ENCODE measurements at places on chromosomes 16 and 17.

DNA sequence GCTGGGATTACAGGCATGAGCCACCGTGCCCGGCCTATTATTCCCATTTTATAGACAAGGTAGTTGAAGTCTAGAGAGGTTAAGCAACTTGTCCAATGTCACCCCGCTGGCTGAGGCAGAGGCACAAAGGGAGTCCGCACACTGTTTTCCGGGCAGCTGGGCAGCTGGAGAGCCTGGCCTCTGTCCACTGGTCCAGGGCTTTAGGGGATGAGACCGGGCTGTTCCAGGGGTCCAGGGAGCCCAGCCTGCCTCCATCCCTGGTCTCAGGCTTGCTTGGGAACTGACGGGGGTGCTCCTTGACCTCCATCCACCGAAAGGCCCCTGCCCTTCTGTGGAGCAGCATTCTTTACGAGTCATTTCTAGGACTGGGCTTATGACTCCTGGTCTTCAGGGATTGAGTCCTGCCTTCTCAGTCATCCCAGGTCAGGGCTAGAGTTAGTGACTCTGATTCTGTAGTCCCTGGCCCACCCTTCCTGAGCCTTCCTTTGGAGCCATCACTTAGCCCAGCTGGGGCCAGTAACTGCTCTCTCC is 37.5 kb downstream of the SOCS3 start:
- DNase-seq = no peak

DNA sequence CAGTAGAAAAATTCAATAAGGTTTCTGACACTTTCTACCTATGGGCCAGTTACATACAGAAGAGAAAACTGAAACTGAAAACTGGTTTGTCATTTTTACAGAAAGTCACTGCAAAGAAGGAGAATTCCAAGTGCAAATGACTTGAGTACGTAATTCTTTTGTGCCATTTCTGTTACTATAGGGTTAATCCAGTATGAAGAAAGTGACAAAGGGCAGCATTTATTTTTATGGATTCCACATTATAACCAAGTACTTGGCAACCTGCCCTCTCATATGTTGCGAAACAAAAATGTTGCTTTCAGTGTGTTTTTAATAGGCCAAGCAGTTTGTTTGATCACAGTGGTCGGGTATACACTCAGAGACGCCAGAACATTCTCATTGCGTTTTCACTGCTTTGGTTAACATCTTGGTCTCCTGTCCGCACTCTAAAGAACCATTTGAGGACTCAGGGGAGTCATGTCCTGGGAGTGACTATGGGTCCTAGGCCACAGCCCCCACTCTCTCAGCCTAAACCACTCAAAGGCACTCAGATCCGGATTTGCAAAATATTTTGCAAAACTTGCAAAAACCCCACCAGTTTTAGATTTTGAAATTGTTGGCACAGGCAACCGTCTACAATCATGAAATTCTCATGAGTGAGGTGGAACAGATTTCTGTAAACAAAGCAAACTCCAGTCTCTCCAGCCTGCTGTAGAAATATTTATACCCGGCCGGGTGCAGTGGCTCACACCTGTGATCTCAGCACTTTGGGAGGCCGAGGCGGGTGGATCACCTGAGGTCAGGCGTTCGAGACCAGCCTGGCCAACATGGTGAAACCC is 15.4 kb upstream of the HELZ start:
- no peak for DNase-seq

- no peak for DNase-seq
Observed at GRCh38 chr16:17836868-17837602, 366.3 kb upstream of the XYLT1 start.

DNA sequence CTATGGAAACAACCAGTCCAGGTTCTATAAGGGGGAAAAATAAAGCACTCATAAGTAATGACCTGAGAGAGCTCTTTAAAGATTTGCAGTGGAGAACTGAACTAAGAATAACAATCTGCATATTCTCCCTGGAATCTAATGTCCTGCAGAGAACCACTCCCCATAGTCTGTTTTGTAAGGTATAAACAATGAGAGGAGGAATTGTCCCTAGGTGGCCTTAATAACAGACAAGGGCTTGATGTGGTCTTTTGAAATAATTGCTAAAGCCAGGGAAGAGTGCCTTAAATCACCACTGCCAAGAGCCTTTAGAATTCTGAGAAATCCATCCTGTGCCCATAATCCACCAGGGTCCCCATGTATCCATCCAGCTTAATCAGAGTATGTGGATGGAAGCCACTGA is 106.3 kb downstream of the CDH11 start:
- DNase-seq = no peak

DNA sequence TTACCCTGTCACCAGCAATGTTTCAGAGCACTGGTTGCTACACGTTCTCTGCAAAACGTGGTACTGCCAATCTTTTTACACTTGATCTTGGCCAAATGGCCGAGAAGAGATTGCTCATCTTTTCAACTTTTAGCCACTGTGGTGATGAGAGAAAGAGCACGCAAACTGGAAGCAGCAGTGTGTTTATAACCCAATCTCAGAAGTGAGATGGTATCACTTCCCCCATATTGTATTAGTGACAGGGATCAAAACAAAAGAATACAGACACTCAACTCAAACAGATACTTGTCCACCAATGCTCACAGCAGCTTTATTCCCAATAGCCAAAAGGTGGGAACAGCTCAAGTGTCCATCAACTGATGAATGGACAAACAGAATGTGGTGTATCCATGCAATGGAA is 72.1 kb upstream of the FA2H start:
- DNase-seq = no peak

- no peak for DNase-seq
Observed at GRCh38 chr17:63989622-63990345, 8.4 kb upstream of the PRR29 start.

DNA sequence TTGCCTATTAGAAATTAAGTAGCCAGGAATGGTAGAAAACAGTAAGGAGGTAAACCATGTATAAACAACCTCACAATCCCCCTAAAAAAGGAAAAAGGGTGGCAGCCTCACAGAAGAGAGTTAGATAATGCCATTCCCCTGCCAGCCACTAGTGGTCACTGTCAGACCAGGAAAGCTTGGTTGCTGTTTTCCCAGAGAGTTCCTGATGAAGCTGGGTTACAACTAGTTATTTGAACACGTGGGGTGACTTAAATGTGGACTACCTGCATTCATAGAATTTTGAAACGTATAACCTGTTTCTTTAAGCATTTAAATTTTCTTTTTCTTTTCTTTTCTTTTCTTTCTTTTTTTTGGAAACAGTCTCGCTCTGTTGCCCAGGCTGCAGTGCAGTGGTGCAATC is 5.8 kb downstream of the GPRC5C start:
- DNase-seq = no peak

- no peak for DNase-seq
Observed at GRCh38 chr16:21277045-21277926, 804 bp downstream of the CRYM start.

GRCh38 chr17:13635951-13636350 is 34.2 kb upstream of the HS3ST3A1 start:
- no peak for DNase-seq

DNA sequence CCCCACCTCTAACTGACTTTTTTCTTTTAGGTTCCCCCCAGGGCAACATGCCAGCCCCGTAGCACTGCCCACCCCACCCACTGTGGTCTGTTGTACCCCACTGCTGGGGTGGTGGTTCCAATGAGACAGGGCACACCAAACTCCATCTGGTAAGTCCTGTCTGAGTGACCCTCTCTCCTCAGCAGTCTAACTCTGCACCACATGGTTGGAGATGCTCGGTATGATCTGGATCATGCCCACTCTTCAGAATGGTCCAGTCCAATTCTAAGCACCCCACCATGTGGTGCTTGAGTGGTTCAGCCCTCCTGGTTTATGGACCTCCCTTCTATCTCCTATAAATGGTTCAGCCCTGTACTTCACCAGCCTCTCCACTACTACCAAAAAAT is 5.9 kb downstream of the KDM6B start:
- DNase-seq = no peak

GRCh38 chr16:1729026-1729425 is 23.0 kb downstream of the MAPK8IP3 start:
- no peak for DNase-seq

GRCh38 chr17:43898446-43898845 is 8.9 kb downstream of the MPP2 start:
- no peak for DNase-seq

- DNase-seq = no peak
Observed at GRCh38 chr16:70676675-70677498, 9.0 kb downstream of the MTSS2 start.

DNA sequence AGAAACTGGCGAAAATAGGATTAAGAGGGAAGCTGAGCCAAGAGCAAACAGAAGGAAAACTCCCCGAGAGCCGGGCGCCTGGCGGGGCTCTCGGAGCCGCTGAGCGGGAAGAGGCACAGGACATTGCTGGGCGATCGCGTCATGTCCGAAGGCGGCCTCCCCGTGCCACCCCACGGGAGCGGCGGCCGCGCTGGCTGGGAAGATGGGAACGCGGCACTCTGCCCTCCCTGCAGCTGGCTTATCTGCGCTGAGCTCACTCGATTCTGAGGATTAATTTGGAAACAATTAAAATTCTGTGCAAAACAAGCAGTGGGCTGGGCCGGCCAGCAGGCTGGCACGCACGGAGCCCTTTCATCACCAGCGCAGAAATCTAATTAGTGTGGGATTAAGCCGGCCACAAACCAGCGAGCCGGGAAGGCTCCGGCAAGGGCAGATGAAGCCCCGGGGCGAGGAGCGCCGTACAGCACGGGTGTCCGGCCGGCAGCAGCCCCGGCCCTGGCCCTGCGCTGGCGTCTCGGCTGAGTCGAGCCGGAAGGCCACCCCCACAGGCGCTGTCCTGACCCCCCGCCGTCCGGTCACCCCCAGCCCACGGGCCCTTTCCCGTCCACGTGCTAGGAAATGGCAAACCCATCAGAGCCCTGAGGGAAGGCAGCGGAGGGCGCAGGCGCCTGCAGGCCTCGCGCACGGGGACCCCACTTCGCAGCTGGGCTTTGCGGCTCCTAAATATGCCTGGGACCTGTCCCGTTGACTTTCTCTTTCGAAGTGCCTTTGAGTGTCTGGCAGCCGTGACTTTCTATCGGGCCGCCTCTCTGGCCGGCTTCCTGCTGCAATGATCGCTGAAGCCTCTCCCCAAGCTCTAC is 37.9 kb downstream of the SOX8 start:
- DNase-seq = no peak

- DNase-seq = no peak
Observed at GRCh38 chr16:47592232-47592631, 131.1 kb downstream of the PHKB start.

DNA sequence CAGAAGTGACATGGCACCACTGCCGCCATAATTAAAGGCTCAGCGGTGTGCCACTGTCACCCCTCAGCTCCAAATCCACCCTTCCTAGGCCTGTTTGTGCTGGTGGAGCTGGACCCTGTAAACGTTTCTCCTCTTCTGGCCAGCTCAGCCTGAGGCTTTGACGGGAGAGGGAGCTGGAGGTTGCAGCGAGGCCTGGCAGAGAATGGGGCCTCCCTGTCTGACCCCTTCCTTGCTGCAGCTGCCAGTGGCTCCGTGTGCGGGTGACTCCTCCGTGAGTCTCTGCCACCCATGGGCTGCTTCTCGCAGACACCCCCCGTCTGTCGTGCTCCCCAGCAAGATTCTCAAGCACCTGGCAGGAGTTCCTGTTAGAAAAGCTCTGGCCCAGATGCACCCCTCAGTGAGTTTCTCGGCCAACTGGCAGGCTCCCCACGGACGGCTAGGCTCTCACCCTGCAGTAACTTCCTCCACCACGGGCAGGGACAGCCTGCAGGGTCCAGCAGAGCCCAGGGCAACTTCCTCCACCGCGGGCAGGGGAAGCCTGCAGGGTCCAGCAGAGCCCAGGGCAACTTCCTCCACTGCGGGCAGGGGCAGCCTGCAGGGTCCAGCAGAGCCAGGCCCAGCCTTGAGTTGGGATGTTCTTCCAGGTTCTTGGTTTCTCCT is 4.7 kb upstream of the CHMP6 start:
- DNase-seq = no peak

GRCh38 chr17:40145476-40145875 is 5.1 kb downstream of the CASC3 start:
- no peak for DNase-seq

GRCh38 chr17:81097134-81097942 is 62.4 kb downstream of the BAIAP2 start:
- DNase-seq = peak; percentile 47

- DNase-seq = no peak
Observed at GRCh38 chr17:30132615-30133014, 16.0 kb downstream of the NSRP1 start.

GRCh38 chr17:60557805-60558204 is 31.8 kb upstream of the APPBP2 start:
- DNase-seq = no peak

GRCh38 chr17:28950017-28950751 is 1.1 kb downstream of the PHF12 start:
- DNase-seq = peak; percentile 39

DNA sequence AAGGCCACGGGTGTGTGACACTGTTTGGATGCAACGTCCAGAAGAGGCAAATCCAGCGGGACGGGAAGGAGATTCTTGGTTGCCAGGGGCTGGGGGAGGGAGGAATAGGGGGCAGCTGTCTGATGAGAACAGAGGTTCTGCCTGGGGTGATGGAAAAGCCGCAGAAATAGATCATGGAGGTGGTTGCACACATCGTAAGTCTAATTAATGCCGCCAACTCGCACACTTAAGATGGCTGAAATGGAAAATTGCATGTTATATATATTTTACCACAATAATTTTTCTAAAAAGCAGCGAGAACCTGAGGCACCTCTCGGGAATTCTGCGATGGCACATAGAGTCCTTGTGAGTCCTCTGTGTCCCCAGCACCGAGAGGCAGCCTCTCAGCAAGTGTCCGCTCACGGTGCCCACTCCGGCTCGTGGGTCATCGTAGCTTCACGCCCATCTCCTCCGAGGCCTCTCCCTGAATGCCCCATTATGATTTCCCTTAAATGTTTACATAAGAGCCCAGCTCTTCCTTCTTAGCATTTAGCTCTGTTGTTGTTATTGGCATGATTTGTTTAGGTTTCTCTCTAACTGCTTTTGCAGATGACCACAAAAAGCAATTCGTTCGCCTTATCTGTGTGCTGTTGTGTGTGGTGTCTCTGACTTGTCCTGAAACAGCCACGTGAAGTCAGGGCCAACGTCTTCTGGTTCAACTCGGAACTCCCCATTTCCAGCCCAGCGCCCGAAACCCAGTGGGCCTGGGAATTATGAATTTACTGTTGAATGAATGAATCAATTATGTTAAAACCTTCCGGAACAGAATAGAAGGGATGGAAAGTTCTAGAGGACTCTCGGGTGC is 7.7 kb downstream of the WFDC1 start:
- no peak for DNase-seq

- no peak for DNase-seq
Observed at GRCh38 chr16:80038566-80038965, 438.0 kb upstream of the MAF start.

- no peak for DNase-seq
Observed at GRCh38 chr16:68715471-68715870, 21.6 kb upstream of the CDH1 start.
